ENCODE measurements at places on chromosomes 4 and X.

DNA sequence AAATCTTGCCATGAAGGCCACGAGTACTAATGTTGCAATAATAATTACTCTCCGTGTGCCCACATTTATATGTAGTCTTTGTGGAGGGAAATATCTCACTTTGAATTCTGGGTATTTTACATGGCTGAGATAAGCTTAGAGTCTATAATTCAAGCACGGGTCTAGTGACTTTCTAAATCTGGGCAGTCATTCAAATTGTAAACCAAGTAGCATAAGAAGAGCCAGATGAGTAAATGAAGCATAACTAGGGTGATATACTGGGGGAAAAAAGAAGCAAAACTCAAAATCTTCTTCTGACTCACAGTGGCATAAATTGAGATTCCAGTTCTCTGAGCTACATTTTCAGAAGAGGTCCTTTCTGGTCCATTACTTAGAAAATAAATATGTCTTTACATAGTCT lies 53.0 kb downstream of the MAPK10 start:
- no peak for DNase-seq

DNA sequence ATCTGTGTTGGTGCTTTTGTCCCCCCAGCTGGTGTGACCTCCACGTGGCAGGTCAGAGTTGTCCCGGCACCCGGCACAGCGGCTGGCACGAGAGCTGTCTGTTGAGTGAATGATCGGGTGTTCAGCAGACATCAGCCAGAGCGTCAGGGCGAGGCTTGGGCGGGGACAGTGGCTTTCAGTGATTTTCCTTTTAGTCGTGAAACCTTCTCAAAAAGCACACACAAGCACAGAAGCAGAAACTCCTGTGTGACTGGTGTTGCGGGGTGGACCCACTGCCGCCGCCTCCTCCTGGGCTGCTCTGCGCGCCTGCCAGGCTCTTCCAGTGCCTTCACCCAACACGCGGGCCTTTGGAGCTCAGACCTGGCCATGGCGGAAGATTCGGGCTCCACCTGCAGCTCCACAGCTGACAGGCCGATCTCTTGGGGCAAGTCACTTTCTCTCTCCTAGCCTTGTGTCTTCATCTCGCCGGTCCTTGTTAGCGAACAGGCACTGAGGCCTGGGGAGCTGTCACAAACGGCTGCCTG lies 51.4 kb upstream of the HGFAC start:
- DNase-seq: peak; percentile 64

GRCh38 chr4:154559494-154560418 lies 3.1 kb upstream of the FGB start:
- no peak for DNase-seq

GRCh38 chr4:145277011-145277410 lies 96.6 kb upstream of the OTUD4 start:
- DNase-seq: no peak

GRCh38 chr4:142572071-142572470 lies 274.0 kb downstream of the INPP4B start:
- DNase-seq: no peak

DNA sequence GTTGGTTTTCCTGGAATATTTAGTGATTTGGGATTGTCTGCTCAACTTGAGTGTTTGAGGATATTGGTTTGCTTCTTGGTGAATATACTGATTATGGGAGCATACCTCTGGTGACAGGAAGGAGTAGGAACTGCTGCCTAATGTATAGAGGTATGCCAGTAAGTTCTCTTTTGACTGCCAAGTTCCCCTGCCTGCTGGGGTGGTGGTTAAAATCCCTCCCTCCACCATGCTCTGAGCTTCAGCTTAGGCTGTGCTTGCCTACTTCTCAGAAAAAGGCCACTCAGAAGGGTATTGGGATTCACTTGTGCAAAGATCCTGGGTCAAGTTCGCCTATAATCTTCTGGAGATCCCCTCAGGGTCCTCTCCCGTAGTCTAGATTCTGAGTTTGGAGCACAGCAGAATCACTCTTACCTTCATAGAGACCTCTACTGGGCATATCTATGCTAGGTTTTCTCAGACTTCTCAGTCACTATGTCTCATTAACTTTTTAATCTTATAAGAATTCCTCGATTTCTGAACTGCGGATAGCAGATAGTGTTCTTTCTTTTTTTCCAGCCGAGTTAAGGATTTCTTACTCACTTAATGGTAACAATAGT lies 44.7 kb upstream of the DCK start:
- no peak for DNase-seq

GRCh38 chr4:37477126-37477525 lies 209.1 kb downstream of the RELL1 start:
- DNase-seq: no peak

DNA sequence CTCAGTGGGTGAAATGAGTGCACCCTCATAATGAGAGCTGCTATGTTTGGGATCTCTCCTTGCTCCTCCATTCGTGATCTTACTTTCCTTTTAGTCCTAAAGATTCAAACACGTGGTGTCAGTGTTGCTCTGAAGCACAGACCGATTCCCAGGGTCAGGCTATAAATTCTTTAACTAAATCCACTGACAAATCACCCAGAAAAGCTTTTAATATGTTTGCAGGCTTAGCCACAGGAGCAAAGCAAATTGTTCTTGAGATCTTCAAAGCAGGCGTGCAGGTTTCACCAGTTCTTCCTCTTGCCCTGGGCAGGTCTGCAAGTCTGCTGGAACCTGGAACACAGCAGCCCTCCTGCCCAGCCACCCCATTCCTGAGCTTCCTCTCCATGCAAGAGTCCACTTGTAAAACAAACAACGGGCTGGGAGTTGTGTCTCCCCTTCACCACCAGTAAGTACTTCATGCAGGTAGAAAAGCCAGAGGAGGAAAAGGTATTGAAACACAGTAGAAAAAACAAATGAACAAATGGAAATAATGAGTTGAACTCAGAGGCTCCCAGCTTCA lies 70.1 kb upstream of the ENPP6 start:
- peak; percentile 33 for DNase-seq

DNA sequence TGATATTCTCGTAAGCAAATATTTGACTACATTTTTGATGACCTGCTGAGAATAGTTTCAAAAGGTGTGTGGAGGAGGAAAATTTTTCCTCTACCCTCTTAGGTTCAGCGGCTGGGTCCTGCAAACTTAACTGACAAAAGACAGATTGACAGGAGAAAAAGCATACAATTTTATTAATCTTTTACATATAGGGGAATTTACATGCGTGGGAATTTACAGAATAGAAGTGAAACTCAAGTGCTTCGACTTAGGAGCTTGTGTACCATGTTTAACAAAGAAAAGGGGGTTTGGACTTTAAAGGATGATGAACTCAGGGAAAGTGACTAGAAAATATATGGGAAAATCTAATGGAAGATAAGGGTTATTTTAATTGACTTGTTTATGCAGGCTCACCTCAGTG lies 2.5 kb downstream of the HERC6 start:
- no peak for DNase-seq

DNA sequence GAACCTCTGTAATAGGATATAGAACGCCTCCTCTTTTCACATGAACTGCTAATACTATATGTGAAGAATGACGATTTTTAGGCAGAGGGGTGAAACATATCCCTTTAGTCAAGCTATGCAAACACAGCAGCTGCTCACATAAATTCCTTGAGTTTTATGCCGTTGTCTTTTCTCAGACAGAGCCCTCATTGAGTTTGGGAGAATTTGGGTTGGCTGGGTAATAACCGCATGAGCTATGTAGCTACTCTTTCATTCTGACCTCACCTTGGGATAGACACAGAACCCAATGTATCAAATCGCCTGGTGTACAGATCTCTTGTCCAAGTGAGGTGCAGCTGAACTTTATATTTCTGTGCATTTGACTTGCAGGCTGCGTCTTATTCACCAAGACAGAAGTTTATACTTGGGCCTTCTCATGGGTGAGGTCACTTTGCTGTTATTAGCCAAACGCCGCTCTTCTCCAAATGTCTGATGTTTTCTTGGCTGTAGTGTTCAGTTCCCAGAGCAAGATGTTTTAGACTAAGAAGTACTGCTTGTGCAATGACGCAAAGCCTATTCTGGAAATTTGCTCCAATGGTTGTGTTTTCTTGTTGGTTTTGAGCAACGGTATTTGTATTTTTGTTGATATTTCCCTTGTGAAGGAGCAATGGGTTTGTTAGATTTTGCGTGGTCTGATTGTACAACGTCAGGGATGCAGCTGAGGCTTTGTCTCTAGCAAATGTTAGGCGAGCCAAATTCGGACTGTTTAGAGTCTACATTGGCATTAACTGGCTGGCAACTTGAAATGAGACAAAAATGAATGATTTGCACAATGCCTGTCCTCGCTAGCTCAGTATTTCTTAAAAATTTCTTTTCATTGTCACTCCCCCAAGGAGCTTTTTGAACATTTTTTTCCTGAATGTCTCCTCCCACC lies 11.2 kb upstream of the SPARCL1 start:
- no peak for DNase-seq

DNA sequence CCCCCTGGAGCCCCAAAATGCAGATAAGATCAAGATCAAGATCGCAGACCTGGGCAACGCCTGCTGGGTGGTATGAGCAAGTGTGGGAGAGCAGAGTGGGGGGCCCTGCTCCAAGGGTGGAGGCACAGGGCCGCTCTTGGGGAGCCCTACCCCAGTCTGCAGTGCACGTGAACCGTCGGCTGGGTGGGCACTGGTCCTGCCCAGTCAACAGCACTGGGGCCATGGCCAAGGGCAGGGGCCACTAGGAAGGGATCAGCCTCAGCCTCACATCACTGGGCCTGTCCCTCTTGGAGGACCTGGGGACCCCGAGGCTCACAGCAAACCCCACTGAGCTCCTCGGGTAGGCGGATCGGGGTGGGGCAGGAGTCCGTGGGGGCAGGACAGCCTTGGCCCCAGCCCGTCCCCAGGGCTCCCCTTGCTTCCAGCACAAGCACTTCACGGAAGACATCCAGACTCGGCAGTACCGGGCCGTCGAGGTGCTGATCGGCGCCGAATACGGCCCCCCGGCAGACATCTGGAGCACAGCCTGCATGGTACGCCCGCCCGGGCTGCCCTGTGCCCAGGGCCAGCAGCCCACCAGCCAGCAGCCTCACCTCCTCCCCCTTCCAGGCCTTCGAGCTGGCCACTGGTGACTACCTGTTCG lies 3.6 kb downstream of the SRPK3 start:
- DNase-seq: no peak

GRCh38 chr4:36363024-36363423 lies 81.6 kb downstream of the DTHD1 start:
- no peak for DNase-seq

DNA sequence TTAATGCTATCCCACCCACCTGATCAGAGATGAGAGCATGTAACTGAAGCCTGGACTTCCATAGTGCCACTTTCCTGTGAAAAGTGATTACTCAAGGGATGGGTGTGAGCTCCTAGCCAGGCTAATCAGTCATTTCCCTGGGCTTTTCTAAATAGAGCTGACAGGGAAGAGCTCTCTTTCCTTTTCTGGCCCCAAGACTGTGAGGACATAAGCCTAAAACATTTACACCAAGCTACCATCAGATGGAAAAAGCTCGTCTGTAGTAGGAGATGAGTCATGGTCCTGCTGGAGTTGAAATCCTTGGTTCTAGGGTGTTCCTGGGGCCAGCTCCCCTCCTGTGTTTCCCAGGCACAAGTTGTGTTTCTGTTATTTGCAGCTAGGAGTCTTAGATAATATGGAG lies 52.4 kb upstream of the NDP start:
- no peak for DNase-seq

DNA sequence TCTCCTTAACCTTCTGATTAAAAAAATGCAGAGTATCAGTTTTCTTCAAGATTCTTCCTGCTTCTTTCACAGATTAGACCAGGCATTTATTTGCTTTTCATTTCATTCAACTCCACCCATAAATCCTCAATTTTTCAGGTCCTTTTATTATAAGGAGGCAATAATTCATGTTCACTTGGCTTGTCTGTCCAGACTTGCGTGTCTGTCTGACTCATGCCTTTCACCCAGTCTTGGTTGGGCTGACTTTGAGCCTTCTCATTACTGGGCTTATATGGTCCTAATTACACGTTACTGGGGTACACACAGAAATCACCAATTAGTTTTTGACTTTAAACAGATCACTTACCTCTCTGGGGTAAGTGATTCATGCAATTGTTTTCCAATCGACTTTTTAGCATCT lies 48.8 kb upstream of the GALNT7 start:
- DNase-seq: no peak

DNA sequence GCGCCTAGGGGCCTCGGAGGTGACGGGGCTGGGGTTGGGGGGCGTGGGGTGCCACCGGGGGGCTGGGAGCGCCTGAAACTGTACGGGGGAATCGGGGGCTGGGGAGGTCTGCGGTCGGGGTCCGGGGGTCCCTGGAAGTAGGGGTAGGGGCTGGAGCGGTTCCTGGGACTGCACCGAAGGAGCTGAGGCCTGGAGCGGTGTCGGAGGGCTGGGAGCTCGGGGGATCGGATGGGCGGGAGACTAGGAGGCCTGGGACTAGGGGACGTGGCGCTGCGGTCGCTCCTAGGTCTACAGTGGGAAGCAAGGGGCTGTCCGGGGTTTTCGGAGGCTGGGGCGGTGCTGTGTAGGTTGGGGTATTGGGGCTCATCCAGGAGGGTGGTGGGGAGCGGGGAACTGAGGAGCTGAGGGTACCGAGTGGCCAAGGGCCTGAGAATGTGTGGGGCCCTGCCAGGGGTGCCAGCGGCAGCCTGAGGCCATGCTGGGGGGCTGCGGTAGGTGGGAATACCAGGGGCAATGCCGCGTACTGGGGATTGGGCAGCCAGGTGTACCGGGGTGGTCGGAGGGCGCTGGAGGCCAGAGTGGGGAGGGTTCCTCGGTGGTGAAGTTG lies 562 bp downstream of the AKAP17A start:
- DNase-seq: no peak

DNA sequence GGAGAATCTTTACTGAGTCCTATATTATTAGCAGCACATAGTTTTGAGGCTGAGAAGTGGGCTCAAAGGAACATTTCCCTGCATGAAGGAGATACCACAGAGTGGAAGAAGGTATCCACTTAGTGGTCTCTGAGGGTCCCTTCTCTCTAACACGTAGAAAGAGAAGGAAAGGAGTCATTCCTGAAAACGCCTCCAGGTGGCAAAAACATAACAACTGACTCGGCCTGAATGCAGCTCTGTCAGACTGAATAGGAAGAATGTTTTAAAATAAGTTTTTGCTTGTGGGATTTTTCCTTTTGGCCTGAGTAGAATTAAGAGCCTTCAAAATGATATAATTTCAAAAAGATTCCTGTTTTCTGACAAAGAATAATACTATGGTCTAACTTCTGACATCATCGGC lies 23.3 kb downstream of the RPGR start:
- no peak for DNase-seq

GRCh38 chr4:108834835-108835384 lies 72.1 kb upstream of the ETNPPL start:
- peak; percentile 41 for DNase-seq

DNA sequence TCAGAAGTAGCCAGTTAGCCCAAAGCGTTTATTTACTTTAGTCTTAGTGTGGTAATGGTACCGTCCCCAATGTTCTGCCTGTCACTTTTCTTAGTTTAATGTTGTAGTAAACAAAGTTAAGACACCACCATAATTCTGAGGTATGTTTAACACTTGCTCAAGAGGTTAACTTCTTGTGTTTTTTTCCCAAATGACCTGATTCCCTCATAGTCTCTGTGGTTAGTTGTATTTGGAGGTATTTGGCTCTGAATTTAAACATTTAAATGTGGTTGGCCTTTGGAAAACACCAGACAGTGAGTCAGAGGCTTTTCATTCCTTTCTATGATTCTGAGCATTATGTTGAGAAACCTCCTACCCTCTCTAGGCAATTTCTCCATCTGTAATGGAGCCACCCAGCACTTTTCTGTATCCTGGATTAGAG lies 47.9 kb downstream of the CXCL1 start:
- no peak for DNase-seq
